ENCODE measurements at places on chromosomes 7 and 10.

DNA sequence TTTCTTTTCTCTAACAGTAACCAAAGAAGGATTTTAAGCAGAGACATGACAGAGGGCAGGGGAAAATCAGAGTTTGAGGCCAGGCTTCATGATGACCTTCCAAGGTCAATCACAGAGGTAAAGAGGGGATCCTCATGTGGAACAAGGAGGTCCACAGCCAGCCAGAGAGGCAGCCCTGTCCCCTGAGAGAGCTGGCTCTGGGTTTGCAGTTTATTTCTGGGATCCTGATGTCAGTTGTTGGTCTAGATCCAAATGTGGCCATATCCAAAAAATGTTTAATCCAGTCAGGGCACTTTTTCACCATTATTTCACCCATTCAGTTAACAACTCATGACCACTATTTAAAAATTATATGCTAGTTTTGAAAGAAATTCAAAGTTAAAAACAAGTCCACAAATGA is 45.6 kb downstream of the GPR141 start:
- no peak for DNase-seq

DNA sequence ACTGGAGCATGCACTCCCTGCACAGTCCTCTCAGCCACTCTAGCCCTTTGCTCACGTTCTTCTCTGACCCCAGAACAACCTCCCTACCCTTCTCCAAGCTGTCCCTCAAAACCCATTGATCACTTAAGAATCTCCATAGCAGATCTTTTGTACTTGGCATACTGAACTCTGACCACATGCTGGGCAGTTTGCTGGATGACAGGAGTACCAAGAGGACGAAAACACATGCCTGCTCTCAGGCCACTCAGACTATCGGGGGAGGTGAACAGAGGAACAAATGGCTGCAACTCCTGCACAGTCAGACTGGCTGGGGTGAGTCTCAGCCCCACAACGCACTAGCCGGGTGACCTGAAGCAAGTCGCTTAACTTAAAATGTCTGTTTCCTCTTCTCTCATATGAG is 52.7 kb downstream of the KCNMA1 start:
- DNase-seq: no peak

GRCh38 chr7:42082144-42082543 is 154.9 kb downstream of the GLI3 start:
- DNase-seq: no peak

GRCh38 chr7:146423446-146423845 is 306.8 kb downstream of the CNTNAP2 start:
- DNase-seq: no peak

DNA sequence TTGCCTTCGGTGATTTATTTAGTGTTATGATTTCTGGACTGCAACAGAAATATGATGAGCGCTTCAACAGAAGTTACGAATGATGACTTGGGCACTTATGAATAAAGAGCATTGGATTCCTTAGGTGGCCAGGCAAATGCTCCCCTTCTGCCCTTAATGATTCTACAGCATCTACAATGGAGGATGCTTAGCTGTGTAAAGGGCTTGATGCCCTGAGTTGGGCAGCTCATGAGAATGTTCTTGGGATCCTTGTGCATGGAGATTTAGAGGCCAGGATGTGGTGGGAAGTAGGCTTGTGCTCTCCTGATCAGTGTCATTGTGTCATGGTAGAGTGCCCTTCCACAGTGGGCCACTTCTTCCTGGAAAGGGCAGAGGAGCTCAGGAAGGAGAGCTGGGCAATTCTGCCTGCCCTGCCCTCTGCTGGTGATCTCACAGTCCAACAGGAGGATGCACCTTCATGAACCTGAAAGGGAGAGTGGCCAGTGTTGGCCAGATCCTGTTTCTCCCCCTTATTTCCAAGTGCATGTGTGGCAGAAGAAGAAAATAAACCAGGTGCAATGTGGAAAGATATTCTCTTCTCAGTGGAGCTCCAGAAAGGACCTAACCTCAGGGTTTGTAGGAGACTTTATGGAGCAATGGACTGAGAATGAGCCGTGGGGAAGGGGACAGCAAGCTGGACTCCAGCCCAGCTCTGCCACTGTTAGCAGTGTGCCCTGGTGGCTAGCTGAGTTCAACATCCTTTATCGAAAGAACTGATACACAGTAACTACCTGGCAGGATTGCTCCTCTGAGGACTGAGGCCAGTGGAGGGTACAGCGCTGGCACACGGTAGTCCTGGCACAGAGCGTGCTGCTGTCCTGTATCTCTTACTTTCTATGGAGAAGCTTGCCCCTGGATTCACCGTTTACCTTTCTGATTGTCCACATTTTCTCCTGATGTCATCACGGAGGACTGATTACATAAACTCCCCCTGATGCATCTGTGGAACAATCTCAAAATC is 182.9 kb downstream of the BMPER start:
- DNase-seq: no peak

GRCh38 chr10:103551619-103552602 is 58.4 kb downstream of the NEURL1 start:
- DNase-seq: no peak

GRCh38 chr7:157487046-157487770 is 150.4 kb downstream of the DNAJB6 start:
- no peak for DNase-seq

DNA sequence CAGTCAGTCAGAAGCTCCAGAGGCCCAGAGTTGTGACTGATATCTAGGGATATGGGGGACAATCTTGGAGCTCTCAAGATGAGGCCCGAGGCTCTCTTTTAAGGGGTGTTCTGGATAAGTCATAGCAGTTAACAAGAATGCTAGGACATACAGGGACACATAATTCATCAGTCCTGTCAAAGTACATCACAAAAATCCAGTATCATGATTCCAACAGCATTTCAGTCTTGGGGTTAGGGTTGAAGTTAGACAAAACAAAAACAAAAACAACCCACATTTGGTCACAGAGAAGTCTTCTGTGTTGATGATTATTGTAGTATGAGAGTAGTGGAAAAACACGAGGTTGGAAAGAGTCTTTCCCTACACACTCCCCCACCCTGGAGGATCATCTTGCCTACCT is 39.4 kb downstream of the BTRC start:
- DNase-seq: no peak

DNA sequence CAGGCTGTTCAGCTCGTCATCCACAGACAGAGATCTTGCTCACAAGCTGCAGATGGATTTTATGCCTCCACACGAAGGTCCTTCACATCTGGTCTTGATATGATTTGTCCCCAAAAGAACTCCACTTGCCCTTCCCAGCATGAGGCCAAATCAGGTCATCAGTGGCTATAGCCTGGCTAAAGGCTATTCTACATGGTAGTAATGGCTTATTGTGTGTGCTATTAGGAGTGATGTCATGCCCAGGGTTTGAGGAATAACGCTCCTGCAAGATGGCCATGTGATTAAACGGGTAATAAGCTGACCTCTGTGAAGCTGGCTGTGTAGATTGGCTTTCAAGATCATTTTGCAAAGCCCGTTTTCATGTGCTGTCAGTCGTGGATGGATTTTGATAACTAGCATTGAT is 313.8 kb downstream of the FRMD4A start:
- no peak for DNase-seq

- no peak for DNase-seq
These were observed 15.5 kb upstream of the CPXM2 start for GRCh38 chr10:123906884-123907652.

GRCh38 chr10:22657024-22657423 is 57.4 kb downstream of the PIP4K2A start:
- DNase-seq: no peak

DNA sequence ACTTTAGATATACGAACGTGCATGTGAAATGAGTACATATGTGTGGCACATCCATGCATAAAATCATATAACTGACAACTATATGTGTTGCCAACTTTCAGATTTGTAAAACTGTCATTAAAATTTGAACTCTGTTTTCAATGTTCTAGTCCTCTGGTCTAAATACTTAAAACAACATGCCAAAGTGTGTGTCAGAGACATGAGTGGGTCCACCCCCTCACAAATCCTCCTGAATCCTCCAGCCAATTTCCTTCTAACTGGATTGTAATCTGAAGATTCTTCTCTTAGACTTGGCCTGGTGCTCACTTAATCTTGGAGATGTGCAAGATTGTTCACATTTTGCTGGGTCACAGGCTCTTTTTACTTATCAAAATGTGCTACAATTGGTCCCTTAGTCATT is 184.1 kb downstream of the RELN start:
- no peak for DNase-seq

GRCh38 chr10:77959384-77959783 is 32.8 kb upstream of the DLG5 start:
- DNase-seq: no peak

DNA sequence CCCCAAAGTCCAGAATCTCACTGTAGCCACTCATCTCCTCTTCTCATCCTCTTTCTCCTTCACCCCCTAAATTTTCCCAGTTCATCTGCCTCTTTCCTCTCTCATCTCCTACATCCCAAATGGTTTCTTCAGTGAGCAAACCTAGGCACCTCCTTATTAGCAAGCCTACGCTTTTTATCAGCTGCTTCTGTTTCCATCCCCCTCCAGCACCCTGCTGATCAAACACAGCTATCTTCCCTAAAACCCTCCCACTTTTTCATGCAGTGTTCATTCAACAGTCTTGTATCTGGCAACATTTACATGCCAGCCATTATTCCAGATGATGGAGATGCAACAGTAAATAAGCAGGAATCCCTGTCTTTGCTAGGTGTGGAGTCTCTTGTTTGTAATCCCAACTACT is 3.3 kb upstream of the ABRAXAS2 start:
- no peak for DNase-seq

- no peak for DNase-seq
These were observed 20.7 kb downstream of the CHST3 start for GRCh38 chr10:71984809-71985388.

GRCh38 chr10:132417957-132418441 is 21.0 kb downstream of the PWWP2B start:
- no peak for DNase-seq

GRCh38 chr10:93554760-93555432 is 11.6 kb upstream of the FFAR4 start:
- peak; percentile 23 for DNase-seq

- no peak for DNase-seq
These were observed 365.2 kb downstream of the PLXDC2 start for GRCh38 chr10:20181434-20181833.

DNA sequence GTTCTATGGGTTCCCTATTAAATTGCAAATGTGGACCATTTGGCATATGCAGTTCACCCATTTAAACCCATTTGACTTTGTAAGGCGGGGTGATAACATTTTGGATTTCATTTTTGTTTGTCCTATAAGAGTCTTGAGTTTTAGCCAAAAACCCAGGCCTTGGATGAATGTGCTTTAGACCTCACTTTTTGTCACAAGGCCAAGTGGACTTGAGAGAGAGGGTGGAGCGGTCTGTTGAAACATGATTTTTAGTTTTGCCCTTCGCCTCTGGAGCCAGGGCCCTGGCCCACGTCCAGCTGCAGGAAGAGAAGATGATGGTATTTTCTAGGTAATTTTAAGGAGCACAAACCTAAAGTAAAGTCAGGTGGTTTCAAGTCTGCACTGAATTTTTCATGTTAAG is 260.1 kb downstream of the SLC25A13 start:
- DNase-seq: no peak

- peak; percentile 23 for DNase-seq
These were observed 328.2 kb downstream of the TNS3 start for GRCh38 chr7:47253650-47254080.

- no peak for DNase-seq
These were observed 96.4 kb downstream of the MARCHF5 start for GRCh38 chr10:92387289-92387940.

- DNase-seq: no peak
These were observed 151.8 kb downstream of the ITGA8 start for GRCh38 chr10:15567952-15568351.

- no peak for DNase-seq
These were observed 38.7 kb downstream of the CALML5 start for GRCh38 chr10:5460468-5461202.

- DNase-seq: no peak
These were observed 141.8 kb downstream of the C7orf25 start for GRCh38 chr7:42770114-42770513.

GRCh38 chr10:110007161-110007700 is 553 bp upstream of the ADD3 start:
- DNase-seq: no peak

- peak; percentile 55 for DNase-seq
These were observed 122.2 kb downstream of the TWIST1 start for GRCh38 chr7:18995270-18995671.

- no peak for DNase-seq
These were observed 33.7 kb downstream of the PARP12 start for GRCh38 chr7:140029072-140029471.

- no peak for DNase-seq
These were observed 56.7 kb downstream of the DLG5 start for GRCh38 chr10:77869626-77870420.

DNA sequence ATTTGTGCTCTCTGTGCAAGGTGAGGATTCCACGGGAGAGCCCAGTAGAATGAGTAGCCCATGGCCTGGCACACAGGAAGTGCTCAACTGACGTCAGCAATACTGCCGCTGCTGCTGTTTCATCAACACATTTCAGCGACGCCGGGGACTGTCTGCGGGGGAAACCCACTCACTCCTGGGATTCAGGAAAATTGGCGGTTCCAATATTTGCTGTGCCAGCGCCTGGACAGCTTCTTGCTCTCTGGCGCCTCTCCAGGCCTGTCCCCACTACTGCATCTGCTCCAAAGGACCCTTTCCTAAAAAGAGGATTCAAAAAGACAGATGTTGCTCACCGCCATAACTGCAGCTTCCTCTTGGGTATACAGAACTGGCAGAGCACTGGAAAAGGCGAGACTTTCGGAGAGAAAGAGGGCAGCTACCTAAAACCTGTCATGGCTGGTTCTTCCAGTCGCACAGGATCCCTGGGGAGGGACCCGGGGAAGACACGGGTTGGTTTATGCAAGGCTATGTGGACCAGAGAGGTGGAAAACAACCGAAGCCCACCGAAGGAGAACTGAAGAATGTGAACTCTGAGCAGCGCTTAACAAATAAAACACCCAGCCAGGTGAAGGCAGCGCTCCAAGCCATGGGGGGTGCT is 39.7 kb upstream of the ENO4 start:
- no peak for DNase-seq

DNA sequence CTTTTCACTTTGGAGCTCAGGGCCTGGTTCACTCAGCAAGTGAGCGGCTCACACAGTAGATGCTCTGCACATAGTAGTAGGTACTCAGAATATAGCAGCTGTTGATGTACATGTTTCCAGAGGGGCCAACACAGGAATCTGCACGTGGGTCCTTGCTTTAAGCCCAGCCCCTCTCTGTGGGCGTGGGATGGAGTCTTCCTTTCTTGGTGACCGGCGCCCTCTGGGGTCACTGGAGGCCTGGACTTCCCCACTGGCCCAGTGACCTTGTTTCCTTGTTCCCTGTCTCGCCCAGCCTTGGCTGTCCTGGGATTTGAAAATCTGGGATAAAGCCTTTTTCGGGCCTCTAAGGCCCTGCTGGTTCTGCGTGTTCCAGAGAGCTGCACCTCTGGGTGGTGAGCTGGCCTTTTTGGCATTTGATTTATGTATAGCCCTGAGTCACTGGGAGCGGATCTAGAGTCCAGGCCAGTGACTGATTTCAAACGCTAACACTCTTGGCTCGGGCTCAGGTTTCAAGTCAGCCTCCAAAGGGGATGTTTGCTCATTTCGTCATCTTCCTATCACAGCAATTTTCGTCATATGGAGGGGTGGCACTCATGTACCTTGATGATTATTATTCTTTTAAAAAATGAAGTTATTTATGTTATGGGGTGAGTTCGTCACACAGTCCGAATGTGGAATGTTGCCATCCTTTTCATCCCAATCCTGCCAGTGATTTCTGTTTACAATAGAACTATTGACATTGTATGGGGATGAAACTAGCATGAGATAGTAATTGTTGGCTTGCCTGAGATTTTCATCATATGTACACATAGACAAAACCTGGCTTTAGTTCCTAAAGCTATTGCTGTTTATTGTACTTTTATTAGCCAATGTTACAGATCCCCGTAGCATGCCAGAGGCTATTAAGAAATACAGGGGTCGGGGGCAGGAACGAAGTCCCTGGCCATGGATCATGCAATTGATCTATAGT is 65.5 kb downstream of the CUX1 start:
- peak; percentile 99 for DNase-seq
